ENCODE measurements at places on chromosomes 4 and X.

- no peak for DNase-seq
These were observed 15.0 kb downstream of the ACSL1 start for GRCh38 chr4:184810720-184811119.

GRCh38 chrX:33001107-33001506 lies 210.2 kb downstream of the DMD start:
- no peak for DNase-seq

- no peak for DNase-seq
These were observed 932 bp downstream of the TLR10 start for GRCh38 chr4:38781854-38782261.

- DNase-seq: no peak
These were observed 36.7 kb downstream of the UBQLN2 start for GRCh38 chrX:56600141-56600540.

DNA sequence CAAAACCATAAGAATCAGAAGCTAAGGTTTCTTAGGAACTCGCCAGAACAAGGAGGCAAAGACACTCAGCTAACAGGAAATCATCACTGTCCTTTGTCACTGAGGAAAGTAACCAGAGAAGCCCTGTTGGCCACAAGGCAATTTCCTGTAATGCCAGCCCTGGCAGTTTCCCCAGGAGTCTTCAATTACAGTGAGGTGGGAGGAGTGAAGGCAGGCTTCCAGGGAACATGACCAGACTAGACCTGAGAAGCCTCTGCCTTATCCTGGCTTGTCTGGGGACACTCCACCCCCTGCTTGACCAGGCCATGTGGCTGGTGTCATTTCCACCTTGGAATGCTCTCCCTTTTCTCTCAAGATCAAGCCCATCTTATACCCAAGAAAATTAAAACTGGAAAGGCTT lies 125.3 kb downstream of the COL4A6 start:
- DNase-seq: no peak

Measured in stimulated activated CD4-positive, alpha-beta T cell treated with anti-CD3 and anti-CD28 coated beads, Interleukin-15, amount 100 ng/mL, for 1 hour (primary cell).